ENCODE measurements at places on chromosomes 16 and 17.
A peak's percentile ranks its signal among the peaks of the same experiment; 100 is the strongest.

DNA sequence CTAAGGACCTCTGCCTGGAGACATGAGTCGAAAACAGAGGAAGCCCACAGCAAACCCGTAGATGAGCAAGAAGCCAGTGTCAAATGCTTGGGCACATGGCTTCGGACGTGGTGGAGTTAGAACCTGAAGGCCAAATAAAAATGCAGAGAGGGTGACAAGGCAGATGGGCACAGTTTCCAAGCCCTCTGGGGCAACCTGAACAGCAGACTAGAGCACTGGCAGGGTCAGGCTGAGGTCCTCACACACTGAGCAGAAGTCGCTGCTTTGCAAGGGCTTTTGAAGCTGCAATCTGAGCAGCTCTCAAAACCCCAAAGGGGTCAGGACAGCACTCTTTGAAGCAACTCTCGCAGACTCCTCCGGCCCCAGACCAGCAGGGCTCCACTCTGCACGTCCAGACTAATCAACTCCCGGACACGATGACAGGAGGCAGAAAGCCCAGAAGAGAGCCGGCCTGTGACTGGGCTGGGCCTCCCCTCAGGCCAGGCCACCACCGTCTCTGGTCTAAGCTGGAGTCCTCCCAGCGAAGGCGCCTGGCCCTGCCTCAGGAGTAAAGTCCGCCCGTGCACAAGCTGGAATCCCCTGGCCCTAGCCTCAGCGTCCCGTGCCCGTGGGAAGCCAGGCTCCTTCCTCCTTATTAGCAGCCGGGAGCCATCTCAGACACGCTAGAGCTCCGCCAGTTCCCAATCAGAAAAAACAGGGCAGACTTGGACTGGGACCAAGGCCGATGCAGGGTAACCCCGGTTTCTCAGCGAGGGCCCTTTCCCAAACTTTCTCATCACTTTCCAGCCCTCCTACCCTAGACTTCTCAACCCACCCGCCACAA is 924 bp downstream of the SMARCD2 start:
- no peak for DNase-seq

- DNase-seq = no peak
These were observed 66.3 kb downstream of the STX8 start for GRCh38 chr17:9509236-9509816.

DNA sequence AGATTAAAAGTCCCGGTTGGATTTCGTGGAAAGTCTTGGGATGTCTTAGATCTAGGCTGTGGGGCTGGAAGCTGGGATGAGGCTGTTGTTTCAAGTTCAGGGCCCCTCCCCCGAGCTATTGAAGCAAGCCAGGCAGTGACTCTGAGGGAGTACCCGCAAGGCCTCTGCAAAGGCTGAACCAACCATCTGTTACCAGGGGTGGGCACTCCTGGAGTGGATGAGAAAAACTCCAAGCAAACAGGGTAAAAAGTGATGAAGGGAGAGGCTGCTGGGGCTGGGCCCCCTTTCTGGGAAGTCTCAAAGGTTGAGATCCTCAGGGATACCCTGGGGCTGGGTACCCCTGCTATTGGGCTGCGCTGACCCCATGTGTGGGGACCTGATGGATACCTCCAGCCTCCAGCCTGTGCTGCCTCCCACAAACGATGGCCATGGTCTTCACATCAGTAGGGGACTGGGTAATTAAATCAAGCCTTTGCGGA is 82.4 kb upstream of the KIFC3 start:
- no peak for DNase-seq

DNA sequence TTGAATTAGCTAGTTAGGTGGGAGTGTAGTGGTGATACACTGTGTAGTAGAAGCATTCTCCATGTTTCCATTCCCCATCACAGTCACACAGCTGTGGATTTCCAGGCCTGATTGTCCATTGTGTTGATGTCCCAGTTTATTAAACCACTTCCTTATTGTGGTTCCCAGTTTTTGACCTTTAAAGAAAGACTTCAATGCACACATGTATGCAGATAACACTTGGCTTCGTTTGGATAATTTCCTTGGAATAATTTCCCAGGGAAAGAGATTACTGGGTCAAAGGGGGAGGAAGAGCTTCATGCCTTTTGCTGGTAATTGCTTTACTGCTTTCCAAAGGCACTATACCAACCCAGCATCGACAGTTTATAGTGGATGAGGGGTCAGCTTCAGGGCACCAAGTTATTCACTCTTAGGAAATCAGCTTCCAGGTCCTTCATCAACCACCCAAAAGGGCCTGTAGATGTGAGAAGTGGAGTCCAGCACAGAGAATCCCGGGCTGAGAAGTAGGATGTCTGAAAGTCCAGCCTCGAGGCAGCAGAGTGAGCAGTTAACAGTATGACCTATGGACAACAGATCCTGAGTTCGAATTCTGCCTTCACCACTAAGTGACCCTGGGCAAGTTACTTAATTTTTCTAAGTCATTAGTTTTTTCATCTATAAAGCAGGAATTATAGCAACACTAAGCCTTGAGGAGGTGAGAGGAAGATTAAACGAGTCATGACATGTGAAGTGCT is 31.3 kb upstream of the TNS4 start:
- no peak for DNase-seq

GRCh38 chr16:12123462-12123861 is 146.9 kb downstream of the SNX29 start:
- DNase-seq = no peak

DNA sequence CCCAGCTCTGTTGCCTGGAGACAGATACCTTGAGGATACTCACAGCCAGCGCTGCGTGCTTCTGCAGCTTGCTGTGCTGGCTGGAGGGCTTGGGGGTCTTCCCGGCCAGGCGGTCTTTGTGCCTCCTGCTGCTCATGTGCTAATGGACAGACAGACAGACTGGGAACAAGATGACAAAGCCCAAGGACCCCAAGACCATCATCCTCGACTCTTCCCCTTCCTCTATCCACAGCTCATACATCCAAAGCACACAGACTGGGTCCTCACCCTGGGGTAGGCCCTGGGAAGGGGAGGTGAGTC is 7.7 kb downstream of the NKIRAS2 start:
- no peak for DNase-seq

- DNase-seq = no peak
These were observed 197.3 kb upstream of the SDK2 start for GRCh38 chr17:73841431-73842060.

- no peak for DNase-seq
These were observed 73.1 kb upstream of the CES5A start for GRCh38 chr16:55948230-55948629.

DNA sequence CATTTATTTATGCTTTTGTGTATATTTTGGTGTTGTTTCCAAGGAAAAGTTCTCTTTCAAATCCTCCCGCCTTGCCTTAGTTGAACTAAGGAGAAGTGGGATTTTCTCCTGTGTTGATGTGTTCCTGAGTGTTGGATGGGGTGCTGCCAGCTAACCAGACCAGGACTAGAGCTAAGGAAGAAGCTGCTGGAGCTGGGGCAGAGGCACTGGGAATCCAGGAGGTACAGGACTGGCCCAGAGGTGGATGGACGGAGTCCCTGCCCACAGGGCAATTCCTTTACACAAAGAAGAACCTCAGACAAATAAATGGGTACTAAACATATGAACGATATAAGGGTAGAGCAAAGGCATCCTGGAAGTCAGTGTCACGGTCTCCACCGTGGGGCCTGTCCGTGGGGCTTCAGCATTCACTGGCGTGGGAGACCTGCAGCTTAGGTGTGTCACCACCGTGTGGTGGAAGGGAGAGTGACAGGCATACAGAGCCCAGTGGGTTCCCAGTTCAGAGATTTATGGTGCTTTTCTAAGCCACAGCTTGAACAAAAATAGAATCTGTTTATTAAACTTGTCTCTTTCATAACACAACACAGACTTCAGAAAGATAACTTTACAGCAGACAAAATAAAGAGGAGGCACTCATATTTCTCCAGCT is 270.7 kb downstream of the NTN1 start:
- DNase-seq = peak; percentile 21

GRCh38 chr16:57639172-57639887 is 10.9 kb downstream of the ADGRG1 start:
- DNase-seq = no peak

DNA sequence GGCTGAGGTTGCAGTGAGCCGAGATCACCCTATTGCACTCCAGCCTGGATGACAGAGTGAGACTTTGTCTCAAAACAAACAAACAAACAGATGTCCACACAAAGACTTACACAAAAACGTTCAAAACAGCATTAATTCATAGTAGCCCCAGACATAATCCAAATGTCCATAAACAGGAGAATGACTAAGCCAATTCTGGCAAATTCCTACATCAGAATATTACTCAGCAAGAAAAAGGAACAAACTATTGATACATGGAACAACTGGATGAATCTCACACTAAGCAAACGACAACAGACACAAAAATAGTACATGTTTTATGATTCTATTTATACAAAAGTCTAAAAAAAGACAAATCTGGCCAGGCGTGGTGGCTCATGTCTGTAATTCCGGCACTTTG is 10.8 kb upstream of the KPNB1 start:
- DNase-seq = no peak
